ENCODE measurements at places on chromosomes 16 and 17.

GRCh38 chr16:324451-325334 lies 27.8 kb downstream of the AXIN1 start:
- DNase-seq: no peak

- no peak for DNase-seq
These were observed 1.9 kb downstream of the ZNF843 start for GRCh38 chr16:31440516-31441184.

- DNase-seq: no peak
These were observed 103.9 kb downstream of the SOCS1 start for GRCh38 chr16:11151885-11152629.

- no peak for DNase-seq
These were observed 174.9 kb upstream of the CIBAR2 start for GRCh38 chr16:85286951-85287814.

DNA sequence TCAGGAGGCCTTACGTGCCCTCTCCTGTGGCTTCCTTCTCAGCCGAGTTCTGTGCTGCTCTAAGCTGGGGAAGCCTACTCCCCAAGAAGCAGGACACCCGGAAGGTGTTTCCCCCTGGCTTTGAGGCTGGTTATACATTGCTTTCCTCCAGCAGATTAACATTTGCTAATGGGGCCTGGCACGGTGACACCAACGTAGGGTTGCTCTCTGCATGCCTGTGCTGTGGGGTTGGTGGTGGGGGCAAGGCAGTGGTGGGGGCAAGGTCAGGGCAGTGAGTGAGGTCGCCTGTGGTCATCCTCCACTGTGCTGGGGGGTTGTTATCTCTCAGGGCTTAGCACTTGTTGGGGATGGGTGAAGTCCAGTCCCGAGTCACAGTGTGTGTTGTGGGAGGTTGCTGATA lies 4.2 kb downstream of the USP6 start:
- DNase-seq: no peak

- DNase-seq: no peak
These were observed 18.4 kb downstream of the OSBPL7 start for GRCh38 chr17:47803201-47803600.

GRCh38 chr16:74562117-74562516 lies 44.8 kb downstream of the GLG1 start:
- DNase-seq: no peak

DNA sequence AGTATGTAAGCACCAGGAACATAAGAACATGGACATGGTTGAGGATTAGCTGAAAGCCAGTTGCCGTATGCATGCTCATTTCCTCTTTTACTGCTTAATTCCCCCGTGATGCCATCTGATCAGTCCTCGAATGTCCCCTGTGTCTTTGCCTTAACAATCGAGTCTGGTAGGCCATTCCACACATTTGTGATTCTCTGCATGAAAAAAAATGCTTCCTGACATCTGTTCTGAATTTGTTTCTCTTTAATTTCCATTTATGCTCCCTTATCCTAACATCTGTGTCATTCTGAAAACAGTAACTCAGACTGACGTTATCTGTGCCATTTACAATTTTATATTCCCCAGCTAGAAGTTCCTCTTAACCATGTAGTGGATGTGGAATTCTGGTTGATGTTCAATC lies 158.2 kb upstream of the TOX3 start:
- DNase-seq: no peak

- DNase-seq: no peak
These were observed 273.6 kb downstream of the GRIN2A start for GRCh38 chr16:9908613-9909012.

DNA sequence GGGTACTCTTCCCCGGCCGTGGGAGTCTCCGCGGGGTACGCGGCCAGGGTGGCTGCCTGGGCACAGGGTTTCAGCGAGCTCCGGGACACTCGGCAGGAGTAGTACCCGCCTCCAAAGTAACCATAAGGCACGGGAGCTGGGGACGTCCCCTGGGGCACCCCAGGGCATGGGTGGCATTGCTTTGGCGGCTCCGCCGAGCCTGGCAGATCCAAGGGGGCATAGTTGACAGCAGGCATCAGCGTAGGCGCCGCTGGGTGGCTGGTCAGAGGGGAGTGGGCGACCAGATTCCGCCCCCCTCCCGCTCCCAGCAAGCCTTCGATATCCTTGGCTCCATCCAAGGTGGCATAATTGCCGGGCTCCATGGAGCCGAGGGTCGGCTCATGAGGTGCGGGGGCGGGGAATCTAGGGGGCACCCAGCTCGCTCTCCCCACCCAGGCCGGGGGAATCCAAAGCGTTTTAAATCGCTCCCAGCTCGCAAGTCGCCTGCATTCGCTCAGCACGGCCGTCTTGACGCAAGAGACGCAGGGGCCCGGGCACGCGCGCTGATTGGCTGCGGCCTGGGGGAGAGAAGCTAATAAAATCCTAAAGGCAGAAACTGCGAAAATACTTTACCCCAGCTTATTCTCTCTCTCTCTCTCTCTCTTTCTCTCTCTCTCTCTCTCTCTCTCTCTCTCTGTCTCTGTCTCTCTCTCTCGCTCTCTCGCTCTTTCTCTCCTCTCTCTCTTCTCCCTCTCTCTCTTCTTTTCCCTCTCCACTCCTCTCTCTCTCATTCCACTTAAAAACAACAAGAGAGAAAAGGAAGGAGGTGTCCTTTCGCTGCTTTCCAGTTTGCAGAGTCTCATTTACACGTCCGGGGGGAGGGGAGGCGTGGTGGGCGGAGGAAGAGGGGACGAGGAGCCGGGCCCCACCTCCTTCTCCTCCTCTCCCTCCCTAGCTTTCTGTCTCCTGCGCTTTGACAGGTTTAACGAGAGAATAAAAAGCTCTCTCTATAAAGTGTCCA lies at the start of gene HOXB13:
HOXB13 (minus strand) TSS at position 519 of the 1,000 bp plus-strand sequence; CDS start at position 362, 157 bp downstream.
- peak; percentile 94 for DNase-seq

- DNase-seq: no peak
These were observed 20.8 kb downstream of the ZNHIT3 start for GRCh38 chr17:36507266-36507665.

DNA sequence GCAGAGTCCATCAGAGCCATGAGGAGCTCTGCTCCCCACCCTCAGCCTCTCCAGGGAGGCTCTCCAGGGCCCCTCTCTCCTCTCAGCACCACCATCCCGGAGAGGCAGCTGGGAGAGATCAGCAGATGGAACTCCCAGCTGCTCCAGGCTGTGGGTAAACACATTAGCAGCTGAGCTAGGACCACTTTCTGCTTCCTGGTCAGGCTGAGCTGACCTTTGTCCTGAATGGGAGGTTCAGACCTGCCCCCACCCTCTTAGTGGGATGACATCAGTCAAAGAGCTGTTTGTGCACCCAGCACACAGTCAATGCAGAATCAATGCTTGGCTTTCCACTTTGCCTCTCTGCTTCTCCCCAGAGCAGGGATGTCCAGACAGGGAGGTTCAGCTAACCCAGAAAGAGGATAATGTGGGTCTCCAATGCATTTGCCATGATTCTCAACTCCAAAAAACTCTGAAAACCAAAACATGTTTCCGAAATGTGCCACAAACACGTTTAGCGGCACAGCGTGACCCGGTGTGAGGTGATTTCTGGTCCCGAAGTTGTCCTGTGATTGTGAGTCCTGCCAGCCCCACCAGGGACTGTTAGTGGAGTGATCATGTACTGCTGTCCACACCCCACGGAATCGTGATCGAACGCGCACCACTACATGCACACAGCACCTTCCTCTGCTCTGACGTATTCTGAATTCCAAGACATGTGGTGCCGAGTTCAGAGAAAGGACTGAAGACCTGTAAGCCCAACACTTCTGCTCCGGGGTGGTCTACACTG lies 6.7 kb downstream of the GPR142 start:
- DNase-seq: no peak

DNA sequence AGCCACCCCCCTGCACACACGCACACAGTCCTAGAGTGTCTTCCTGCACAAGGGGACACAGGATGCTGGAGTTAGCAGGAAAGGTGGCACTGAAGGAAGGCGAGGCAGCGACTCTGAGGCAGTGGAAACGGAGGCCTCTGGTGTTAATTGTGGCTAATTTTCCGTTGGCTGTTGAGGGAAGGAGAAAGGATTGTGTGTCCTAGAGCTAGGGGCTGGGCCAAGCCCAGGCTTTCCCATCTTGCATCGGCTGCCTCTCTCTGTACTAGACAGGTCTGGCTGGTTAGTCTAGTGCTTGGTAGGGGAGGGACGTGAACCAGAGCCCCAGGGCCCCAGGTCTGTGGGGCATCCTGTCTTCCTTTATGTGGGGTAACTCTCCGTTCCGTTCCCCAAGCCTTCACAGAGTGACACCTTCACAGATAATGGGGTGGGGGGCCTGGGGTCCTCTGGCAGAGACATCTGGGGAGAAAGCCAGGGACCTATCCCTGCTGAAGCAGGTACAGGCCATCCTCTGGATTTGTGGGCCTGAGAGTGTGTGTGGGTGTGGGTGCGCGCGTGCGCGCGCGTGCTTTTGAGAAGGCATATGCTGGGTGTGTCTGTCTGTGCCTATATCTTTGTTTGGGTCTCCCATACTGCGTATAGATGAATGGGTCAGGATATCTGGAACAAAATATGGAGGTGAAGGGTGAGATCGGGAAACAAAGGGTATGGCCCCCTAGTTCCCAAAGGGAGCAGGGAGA lies at the start of gene CHD3:
CHD3 (plus strand) TSS at position 606 of the 737 bp plus-strand sequence. CDS start 212 bp downstream, outside the sequence.
- DNase-seq: peak; percentile 71

GRCh38 chr16:56611281-56611833 lies 3.0 kb downstream of the MT2A start:
- DNase-seq: no peak

- DNase-seq: no peak
These were observed 4.2 kb downstream of the ATP2A3 start for GRCh38 chr17:3959921-3960601.

GRCh38 chr16:66476328-66477027 lies 49.4 kb downstream of the BEAN1 start:
- no peak for DNase-seq

- DNase-seq: no peak
These were observed 34.1 kb upstream of the CDC6 start for GRCh38 chr17:40253565-40253964.

All from PC-3 (cell line).